AG04450 (cell line): ENCODE measurements at places on chromosomes 3 and 15.

- no peak for DNase-seq
These were observed 604 bp downstream of the ISL2 start for GRCh38 chr15:76337059-76337695.

GRCh38 chr15:87211547-87211946 is 1045.0 kb downstream of the NTRK3 start:
- DNase-seq, result no peak

DNA sequence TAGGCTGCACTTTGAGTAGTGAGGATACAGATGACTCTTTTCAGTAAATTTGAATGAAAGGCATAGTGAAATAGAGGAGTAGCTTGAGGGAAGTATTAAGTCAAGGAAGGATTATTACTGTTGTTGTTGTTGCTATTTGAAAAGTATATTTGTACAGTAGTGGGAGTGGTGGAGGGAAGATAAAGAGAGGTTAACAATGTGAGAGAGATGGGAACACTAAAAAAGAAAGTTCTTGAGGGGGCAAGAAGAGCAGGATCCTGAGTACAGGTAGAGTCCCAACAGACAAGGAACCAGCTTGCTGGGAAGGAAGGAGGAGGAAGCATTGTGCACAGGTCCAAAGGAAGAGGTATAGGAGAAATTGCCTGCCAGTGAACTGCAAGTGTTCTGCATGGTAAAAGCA is 75.6 kb upstream of the GOLGA8B start:
- no peak for DNase-seq

- no peak for DNase-seq
These were observed 152.7 kb upstream of the NECTIN3 start for GRCh38 chr3:110918963-110919362.

DNA sequence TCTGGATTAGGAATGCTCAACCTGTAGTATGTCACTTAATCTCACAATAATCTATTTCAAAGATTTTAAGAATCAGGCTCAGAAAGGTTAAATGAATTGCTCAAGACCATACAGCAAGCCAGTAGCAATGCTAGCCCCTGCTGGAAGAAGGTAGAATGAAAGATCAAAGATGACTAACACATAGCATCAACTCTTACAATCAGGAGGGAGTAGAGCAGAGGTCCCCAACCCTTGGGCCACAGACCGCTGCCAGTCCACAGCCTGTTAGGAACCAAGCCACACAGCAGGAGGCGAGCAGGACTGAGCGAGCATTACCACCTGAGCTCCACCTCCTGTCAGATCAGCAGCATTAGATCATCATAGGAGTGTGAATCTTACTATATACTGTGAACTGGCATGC is 15.5 kb upstream of the GATM start:
- no peak for DNase-seq

GRCh38 chr15:78127882-78128281 is 3.4 kb downstream of the CIB2 start:
- no peak for DNase-seq

DNA sequence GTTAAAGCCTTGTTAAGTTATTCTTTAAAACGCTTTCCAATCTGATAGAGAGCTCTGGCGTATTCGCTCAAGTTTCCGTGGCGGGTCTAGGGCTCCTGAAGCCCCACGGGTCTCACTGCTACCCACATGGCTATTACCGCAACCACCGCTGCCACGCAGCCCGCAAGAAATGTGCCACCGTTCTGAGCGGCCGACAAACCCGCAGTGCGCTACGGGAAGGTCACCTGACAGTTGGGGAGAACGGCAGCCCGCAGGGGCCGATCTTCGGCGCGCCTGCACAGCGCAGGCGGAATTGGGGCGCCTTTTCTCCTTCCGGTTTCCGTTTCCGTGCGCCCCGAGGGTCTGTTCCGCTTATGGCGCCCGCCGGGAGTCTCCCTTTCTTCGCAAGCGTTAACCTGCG is 76.6 kb upstream of the SNRPN start:
- no peak for DNase-seq

DNA sequence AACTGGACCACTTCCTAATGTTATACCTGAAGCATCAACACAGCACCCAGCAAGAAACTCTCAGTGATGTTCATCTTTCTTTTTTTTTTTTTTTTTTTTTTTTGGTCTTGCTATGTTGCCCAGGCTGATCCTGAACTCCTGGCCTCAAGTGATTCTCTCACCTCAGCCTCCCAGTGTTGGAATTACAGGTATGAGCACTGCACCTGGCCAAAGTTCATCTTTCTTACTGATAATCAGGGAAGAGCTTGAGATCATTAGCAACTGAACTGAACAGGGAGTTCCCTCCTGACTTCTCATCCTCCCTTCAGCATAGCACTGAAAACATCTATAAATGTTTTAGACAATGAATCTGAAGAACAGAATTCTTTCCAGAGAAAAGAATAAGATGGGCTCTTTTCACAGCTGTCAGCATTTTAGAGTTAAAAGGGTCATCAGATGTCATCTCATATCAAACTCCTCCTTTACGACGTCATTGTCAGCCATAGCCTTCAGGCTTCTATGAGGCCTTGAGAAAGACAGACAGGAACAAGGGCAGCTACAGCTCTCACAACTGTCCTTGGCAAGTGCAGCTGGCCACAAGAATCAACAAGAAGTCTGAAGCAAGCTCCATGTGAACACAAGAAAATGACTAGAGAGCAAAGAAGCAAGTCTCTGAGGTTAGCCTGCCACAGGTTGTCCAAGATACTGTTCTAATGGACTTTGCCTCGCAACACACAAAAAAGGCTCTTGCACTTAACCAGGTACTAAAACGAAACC is 33.8 kb downstream of the SCAP start:
- no peak for DNase-seq

DNA sequence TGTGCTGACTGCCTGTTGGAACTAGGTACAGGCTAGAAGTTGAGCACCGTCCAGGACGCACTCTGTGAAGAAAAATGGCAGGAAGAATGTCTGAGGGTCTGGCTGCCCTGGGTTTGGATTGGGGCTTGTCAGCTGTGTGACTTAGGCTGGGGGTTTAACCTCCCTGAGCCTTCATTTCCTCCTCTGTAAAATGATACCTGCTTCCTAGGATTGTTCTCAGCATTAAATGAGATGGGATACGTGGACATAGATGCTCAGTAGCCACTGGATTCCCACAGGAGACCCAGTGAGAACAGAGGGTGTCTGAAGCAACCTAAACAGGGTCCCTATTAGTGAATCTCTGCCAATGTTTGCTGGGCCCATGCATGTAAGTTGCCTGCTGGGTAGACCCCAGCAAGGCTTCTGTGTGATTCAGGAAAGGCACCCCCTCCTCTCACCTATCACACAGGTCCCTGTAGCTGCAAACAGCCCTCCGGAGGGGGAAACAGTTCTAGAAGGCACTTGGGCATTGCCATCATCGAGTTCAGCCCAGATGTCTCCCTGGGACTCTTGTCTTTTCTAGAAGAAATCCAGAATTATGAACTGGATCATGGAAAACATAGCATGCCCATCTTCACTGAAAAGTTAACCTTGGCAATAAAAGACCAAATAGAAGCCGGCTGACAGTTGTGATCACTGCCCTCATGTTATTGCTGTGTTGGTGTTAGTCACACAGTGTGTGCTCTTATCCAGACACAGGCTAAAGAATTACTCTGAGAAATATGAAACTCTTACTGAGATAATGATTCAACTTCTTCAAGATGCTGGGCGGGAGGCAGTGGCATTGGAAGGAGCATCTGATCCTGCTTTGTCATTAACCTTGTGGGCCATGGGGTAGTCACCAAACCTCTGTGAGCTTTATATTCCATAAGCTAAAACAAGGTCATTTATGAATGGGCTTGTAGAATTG is 64.5 kb downstream of the SMAD6 start:
- no peak for DNase-seq

GRCh38 chr3:73658227-73658626 is 33.5 kb upstream of the PDZRN3 start:
- no peak for DNase-seq

DNA sequence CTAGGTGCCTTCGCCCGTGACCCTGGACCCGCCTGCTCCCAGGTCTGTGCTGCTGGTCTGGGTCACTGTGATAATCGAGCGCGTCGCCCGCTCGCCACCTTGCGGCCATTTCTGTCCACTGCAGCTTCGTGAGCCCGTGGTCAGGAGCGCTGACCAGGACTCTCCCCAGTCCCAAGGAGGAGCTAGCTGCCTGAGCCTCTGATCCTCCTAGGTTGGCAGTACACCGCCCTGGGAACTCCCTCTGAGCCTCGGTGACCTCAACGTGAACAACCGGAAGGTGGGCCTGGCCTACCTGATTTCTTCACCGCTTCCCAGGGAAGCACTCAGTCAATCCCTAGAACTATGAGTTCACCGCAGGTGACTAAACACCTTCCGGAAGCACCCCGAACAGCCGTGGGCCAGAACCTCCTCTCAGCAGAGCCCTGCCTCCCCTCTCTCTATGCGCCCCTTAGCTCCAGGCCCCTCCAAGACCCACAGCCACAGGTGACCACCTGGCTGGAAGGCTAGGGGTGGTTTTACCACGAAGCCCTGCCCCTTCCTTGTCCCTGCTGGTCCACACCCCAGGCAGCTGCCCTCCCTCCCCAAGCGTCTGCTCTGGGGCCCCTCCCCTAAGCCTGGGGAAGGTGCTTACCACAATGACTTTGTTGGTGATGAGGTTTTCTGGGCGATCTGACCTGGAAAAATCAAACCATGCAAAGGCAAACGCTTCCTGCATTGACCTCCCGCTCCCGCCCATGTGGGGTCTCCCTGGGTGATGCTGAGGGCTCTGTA is 9.7 kb downstream of the PLA2G4D start:
- peak; percentile 3 for DNase-seq

DNA sequence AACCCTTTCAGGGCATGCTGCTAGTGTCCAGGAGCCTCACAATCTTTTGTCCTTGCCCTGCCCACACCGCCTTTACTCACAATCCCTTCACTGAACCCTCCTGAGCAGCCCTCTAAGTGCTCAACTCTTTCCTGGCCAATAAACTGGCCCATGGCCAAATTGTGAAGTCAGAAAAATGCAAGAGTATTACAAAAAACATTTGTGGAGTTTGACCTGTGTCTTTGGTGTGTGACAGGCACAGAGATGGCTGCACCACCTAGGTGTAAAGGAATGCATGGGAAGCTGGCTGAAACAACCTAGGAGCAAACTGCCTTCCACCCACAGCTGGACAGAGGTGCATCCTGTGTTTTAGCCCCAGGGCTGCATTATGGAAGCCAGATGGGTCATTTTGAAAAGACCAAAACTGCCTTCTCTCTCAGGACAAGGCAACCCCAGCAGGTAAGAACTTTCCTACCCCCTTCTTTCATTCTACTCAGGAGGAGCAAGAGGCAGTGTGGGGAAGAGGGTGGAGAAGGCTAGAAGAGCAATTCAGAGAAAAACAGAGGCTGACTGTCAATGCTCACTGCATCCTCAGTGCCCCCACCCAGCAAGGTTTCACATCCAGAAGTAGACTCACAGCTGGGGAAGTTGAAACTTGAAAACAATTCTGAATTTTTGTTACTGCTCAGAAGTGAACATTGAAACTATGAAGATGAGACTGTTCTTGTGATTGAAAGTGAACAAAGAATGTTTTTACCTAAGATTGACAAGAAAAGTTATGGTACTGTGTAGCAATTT is 78.6 kb downstream of the TRIM42 start:
- no peak for DNase-seq

DNA sequence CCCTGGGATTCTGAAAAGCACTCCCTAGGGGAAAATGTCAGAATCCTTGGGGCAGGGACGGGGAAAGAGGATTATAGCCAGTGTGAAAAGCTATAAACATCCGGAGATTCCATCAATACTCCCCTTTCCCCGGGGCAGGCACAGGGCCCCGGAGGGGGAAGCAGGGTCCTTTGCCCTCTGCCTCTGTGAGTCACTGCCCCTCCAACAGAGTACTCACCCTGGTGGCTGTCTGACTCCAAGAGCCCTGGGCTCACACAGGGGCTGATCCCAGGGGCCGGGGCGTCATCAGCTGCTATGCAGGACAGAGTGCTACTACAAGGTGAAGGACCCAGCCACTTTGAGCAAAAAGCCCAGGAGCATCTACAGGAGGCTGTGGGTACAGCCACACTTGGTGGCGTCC is 133.0 kb upstream of the PRR20G start:
- no peak for DNase-seq

GRCh38 chr15:76866716-76867321 is 38.3 kb downstream of the SCAPER start:
- peak; percentile 21 for DNase-seq

DNA sequence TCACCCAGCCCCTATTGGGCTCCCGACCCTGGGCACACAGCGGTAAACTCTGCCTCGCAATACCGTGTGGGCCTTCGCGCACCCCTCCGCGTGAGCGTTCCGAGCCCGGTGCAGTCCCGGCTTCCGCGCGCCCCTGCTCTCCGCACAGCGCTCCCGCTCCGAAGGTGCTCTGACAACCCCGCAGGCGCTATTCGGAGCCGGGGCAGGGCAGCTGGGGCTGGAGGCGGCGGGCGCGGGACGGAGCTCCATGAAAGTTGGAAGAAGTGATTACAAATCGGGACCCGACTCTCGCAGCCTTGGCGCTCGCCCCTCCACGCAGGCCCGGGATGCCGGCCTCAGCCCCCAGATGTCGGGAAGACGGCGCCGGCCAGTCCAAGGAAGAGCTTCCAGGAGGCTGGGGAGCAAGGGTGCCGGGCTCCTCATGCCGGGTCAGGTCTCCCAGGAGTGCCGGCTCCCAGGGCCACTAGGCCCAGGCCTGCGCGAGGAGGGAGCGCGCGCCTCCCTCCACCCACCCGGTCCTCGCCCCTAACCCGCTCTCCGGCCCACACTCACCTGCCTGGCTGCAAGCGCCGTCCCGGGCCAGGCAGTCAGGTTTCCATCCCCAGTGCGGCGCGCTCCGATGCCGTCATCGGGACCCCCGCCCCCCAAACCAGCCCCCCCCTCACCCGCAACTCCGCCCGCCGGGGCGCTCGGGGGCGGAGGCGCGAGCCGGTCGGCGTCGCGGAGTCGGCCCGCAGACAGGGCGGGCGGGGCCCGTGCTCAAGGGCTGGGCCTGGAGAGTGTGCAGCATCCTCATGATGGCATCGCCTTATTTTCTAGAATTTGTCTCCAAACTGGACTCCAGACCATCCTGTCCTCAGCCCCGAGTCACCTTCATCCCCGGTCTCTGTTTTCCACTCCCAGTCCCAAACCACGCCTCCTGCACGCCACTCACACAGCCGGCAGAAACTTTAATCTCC is at the start of gene KIF7:
TSS of gene KIF7 (minus strand) at position 621 of the 959 bp plus-strand sequence. CDS start 2,537 bp downstream, outside the sequence.
- no peak for DNase-seq

- DNase-seq, result no peak
These were observed 65.0 kb downstream of the MYO5A start for GRCh38 chr15:52463638-52464037.
